ENCODE measurements at places on chromosomes 1 and 21. TPM values are rescaled to one million over a fixed set of nuclear protein-coding genes. Genes with fewer than 3 reads are reported as not detected.
A peak's percentile ranks its signal among the peaks of the same experiment; 100 is the strongest.

DNA sequence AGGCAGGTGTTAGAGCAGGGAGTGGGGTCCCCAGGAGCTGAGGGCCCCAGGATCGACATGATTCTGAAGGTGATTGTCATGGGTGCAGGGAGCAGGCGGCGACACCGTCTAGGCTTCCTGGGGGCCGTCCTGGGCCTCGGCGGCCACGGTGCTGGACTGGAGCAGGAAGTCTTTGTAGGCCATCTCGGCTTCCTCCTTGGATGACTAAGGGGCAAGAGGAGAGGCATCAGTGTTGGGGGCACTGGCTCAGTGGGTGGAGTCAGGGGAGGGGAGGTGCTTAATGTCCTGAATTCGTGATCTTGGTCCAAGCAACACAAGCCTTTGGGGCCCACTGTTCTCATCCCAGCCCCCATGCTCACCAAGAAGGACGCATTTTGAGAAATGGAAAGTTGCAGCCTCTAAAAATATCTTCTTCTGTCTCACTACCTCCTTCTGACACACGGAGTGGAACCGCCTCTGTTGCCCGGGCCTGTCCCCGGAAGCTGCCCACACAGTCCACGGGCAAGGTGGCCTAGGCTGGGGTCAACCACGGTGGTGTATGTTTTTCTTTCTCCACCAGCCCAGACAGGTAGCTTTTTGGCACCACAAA lies 8.6 kb upstream of the FCMR start:
- no peaks in the 10 kb centered on the region for H3K4me1 ChIP-seq
- no peak for DNase-seq
- H3K27me3 ChIP-seq: no peaks in the 10 kb centered on the region

GRCh38 chr1:212375986-212376385 lies 38.7 kb downstream of the PACC1 start:
- H3K27me3 ChIP-seq: no peaks in the 10 kb centered on the region
- H3K36me3 ChIP-seq: peaks cover 50% of the 10 kb centered on the region
- no peak overlapping the region for H3K4me3 ChIP-seq
- no peak overlapping the region for H3K27ac ChIP-seq

- no peak for DNase-seq
- peak overlapping the region; percentile 74 for H3K4me3 ChIP-seq
- no peaks in the 10 kb centered on the region for H3K27me3 ChIP-seq
- H3K4me1 ChIP-seq: peaks cover 18% of the 10 kb centered on the region
- H3K36me3 ChIP-seq: no peaks in the 10 kb centered on the region
Measured at GRCh38 chr1:93347334-93347899, 1.7 kb downstream of the DR1 start.

- H3K27ac ChIP-seq: no peak overlapping the region
- H3K4me1 ChIP-seq: no peaks in the 10 kb centered on the region
- H3K4me3 ChIP-seq: no peak overlapping the region
- no peak for DNase-seq
- no peaks in the 10 kb centered on the region for H3K27me3 ChIP-seq
Measured at GRCh38 chr1:33758698-33759097, 105.2 kb upstream of the HMGB4 start.

GRCh38 chr21:26115899-26116298 lies 54.7 kb downstream of the APP start:
- H3K4me3 ChIP-seq: no peak overlapping the region
- H3K27ac ChIP-seq: peak overlapping the region; percentile 35
- no peaks in the 10 kb centered on the region for H3K36me3 ChIP-seq
- peaks cover 15% of the 10 kb centered on the region for H3K4me1 ChIP-seq
- H3K27me3 ChIP-seq: no peaks in the 10 kb centered on the region

DNA sequence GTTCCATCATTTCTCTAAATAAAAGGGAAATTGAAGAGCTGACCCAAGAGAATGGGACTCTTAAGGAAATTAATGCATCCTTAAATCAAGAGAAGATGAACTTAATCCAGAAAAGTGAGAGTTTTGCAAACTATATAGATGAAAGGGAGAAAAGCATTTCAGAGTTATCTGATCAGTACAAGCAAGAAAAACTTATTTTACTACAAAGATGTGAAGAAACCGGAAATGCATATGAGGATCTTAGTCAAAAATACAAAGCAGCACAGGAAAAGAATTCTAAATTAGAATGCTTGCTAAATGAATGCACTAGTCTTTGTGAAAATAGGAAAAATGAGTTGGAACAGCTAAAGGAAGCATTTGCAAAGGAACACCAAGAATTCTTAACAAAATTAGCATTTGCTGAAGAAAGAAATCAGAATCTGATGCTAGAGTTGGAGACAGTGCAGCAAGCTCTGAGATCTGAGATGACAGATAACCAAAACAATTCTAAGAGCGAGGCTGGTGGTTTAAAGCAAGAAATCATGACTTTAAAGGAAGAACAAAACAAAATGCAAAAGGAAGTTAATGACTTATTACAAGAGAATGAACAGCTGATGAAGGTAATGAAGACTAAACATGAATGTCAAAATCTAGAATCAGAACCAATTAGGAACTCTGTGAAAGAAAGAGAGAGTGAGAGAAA lies 38.4 kb downstream of the CENPF start:
- H3K4me3 ChIP-seq: no peak overlapping the region
- no peak overlapping the region for H3K27ac ChIP-seq
- no peak for DNase-seq
- no peaks in the 10 kb centered on the region for H3K27me3 ChIP-seq
- no peaks in the 10 kb centered on the region for H3K4me1 ChIP-seq

DNA sequence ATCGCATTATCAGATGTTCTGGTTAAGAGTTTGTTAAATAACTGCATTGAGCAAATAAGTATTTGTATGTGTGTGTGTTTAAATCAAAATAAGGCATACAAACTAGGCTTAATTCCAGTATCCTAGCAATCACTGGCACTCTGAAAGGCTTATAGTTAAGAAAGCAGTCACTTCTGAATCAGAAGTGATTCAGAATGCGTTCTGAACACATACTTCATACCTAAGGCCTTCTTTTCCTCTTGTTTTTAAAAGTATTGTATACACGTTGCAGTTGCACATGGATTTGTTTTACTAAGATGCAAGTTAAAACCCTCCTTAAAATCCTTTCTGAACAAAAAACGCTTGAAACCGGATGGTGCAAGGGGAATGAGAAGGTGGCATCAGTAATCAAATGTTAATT lies 238.4 kb upstream of the DMRTA2 start:
- H3K4me3 ChIP-seq: no peak overlapping the region
- H3K4me1 ChIP-seq: peaks cover 17% of the 10 kb centered on the region
- H3K36me3 ChIP-seq: no peaks in the 10 kb centered on the region
- DNase-seq: no peak

DNA sequence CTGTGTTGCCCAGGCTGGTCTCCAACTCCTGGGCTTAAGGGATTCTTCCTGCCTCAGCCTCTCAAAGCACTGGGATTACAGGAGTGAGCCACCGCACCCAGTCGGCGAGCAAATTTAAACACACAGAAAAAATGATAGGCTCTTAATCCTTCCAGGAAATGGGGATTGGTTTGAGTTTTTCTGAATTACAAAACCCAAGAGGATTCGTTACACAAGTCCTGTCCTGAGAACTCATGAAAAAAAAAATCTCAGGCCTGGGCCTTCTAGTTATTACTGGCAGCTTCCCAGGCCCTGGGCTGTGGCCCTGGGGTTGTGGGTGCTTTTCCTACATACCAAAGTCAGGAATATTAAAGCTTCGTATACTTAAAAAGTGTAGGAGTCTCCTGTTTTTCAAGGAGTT lies 6.3 kb upstream of the IFNGR2 start:
- no peaks in the 10 kb centered on the region for H3K27me3 ChIP-seq
- peak overlapping the region; percentile 24 for H3K27ac ChIP-seq
- peaks cover 7% of the 10 kb centered on the region for H3K4me1 ChIP-seq
- no peak overlapping the region for H3K4me3 ChIP-seq

- H3K4me1 ChIP-seq: no peaks in the 10 kb centered on the region
- no peak for DNase-seq
- no peak overlapping the region for H3K4me3 ChIP-seq
- H3K36me3 ChIP-seq: peaks cover 48% of the 10 kb centered on the region
Measured at GRCh38 chr1:40462956-40463590, 12.8 kb downstream of the ZFP69B start.

DNA sequence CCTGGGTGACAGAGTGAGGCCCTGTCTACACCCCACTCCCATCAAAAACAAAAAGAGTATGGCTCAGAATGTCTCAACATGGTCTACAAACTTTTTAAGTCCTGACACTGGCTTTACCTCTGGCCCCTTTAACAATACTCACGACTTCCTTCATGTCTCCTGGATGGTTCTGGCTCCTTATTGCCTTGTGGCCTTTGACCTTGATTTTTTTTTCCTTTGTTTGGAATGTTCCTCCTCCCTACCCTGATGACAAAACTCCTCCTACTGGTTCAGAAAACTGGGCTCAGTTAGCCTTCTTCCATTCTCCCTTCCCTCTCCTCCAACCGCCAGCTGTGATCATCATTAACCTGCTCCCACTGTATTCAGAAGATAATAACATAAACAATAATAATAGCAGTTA lies 4.6 kb upstream of the SOAT1 start:
- no peaks in the 10 kb centered on the region for H3K4me1 ChIP-seq
- H3K36me3 ChIP-seq: no peaks in the 10 kb centered on the region
- H3K27me3 ChIP-seq: no peaks in the 10 kb centered on the region
- DNase-seq: no peak
- H3K4me3 ChIP-seq: no peak overlapping the region

Gene VWA1
- polyA plus RNA-seq: 51.0 TPM

All from left lung (tissue), 14 donors.